ENCODE measurements at places on chromosomes 12 and 14.

- no peak for DNase-seq
These were observed 720.1 kb upstream of the TMEM132C start for GRCh38 chr12:127546721-127547505.

DNA sequence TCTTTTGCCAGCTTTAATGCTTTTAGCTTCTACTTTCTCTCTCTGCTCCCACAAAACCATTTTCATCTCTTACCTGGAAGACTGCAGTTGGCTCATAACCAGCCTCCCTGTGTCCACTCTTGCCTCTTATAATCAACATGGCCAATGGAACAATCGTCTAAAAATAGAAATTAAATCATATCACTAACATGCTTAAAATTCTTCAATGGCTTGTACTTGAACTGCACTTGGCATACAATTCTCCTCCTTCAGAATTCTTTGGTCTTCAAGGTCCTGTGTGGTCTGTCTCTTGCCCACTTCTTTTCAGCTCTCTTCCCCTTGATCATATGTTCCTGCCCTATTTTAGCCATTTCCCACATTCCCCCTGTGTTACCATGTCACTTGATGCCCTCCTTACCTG, 342.2 kb downstream of the ATP23 start:
- no peak for DNase-seq

DNA sequence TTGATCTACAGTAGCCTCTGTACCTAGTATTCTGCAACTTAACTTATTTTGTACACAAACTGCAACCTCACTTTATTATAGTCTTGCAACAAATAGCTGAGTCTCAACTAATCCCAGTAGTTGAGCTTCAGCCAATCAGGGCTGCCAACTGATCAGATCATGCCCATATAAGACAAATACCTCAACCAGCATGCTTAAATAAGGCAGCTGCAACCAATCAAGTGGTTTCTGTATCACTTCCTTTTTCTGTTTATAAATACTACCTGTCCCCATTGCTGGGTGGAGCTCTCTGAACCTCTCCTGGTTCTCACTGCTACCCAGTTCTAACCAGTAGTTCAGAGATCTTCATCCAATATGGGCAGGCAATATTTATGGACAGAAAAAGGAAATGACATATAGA, 248.5 kb upstream of the FBXO33 start:
- no peak for DNase-seq

DNA sequence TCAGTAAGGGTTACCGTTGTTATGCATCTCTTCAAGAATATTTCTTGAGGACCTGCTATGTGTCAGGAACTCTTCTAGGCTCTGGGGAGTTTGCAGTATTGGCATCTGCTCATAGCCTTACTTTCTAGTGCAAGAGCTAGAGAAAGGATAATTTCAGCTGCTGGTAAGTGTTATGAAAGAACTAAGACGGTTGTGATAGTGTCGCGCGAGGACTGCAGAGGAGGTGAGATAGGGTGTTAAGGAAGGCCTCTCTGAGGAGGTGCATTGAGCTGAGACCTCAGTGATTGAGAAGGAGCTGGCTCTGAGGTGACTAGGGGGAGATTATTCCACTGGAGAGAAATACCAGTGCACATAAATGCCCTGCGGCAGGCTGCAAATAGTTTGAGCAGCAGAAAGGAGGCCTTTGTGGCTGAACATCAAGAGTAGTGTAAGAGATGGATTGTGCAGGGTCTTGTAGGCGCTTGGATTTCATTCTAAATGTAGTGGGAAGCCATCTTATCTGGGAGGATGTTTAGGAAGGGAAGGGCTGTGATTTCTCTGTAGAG, 824 bp downstream of the DDX55 start:
- DNase-seq: no peak

- no peak for DNase-seq
These were observed 393.3 kb upstream of the PRICKLE1 start for GRCh38 chr12:42982828-42983227.

GRCh38 chr12:123150275-123150743, 581 bp downstream of the PITPNM2 start:
- DNase-seq: no peak

GRCh38 chr12:95291501-95291900, 73.9 kb downstream of the VEZT start:
- DNase-seq: no peak

- DNase-seq: no peak
These were observed 151.9 kb upstream of the NRXN3 start for GRCh38 chr14:78018283-78018682.

DNA sequence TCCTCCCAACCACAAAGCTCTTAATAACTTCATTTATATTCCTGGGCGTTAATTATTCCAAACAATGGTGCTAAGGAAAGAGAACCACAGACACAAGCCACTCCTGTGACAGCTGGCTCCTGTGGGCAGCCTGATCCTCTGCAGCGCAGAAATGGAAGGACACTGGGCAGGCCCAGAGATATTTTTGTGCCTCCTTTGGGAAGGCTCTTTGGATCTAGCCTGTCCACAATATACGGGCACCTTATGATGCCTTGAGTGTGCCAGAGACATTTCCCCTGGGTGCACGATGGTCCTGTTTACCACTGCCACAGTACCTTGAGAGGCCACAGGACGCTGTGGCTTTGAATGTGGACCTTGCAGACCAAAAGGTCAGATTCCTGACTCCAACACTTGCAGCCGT, 2.1 kb downstream of the ASB2 start:
- no peak for DNase-seq

DNA sequence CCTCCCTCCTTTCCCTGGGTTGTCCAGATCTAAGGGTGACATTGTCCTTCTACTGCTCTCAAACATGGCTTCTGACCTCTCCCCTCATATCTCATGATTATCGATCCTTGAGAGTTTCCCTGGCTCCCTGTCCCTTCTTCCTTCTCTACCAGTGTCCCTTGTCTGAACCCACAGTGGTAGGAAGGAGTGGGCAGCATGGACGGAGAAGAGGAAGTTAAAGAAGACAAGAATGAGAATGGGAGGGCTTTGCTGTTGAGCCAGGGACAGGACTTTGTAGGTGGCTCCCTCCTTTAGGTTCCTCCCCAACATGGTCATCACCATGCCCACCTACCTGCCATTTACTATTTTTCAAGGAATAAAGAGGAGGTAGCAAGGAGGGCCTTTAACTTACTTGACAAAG, 166.7 kb downstream of the TMEM117 start:
- DNase-seq: no peak

GRCh38 chr14:106013879-106014376, 487.5 kb downstream of the TMEM121 start:
- no peak for DNase-seq

DNA sequence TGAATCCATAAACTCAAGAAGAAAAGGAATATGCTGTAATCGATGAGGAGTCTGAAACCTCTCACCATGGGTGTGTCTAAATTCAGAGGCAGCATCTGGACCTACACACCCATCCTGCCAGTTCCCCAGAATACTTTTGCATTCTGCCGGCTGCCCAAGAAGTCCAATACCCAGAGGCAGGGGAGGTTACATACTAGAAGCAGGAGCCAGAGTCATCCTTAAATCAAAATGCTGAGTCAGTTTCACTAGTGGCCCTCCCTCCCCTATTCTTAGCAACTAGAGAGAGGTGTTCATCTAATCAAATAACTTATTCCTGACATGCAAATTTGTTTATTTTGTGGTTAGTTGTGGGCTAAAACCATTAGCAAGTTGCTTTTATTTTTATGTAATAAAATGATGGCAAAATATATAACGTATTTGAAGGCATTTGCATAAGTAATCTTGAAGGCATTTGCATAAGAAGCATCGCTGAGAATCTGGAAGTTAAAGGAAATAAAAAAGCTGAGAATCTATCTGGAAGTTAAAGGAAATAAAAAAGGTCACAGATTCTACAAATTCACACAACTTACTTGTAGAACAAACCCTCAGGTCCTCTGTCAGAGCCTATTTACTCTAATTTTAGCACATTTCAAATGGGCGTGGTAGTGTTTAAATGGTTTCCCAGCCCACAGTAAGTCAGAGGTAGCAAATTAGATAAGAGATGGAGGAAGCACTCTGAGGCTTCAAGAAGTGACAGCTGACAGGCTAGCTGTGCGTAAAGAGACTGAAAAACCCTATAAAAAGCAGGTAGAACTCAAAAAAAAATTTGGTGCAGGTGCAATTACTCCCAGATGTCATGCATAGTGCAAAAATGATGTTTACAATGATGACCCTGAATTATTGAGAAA, 7.8 kb downstream of the BHLHE41 start:
- no peak for DNase-seq

GRCh38 chr12:45577844-45578399, 151.6 kb upstream of the ARID2 start:
- no peak for DNase-seq

DNA sequence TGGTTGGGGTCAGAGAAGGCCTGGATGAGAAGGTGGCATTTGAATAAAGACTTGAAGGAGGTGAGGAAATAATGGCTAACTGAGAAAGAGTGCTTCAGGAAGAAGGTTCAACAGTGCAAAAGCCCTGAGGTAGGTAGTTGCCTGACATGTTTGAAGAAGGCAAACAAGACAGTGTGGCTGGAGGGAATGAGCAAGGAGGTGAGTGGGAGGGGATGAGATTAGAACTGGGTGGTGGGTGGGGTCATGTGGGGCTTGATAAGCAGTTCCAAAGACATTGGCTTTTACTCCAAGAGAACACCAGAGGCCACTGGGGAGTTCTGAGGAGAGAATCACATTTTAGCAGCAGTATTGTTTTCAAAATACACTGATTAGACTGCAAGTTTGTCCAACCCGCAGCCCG, 50.5 kb downstream of the HSPB8 start:
- DNase-seq: no peak

- no peak for DNase-seq
These were observed 92.9 kb upstream of the FOXN3 start for GRCh38 chr14:89509891-89510290.

DNA sequence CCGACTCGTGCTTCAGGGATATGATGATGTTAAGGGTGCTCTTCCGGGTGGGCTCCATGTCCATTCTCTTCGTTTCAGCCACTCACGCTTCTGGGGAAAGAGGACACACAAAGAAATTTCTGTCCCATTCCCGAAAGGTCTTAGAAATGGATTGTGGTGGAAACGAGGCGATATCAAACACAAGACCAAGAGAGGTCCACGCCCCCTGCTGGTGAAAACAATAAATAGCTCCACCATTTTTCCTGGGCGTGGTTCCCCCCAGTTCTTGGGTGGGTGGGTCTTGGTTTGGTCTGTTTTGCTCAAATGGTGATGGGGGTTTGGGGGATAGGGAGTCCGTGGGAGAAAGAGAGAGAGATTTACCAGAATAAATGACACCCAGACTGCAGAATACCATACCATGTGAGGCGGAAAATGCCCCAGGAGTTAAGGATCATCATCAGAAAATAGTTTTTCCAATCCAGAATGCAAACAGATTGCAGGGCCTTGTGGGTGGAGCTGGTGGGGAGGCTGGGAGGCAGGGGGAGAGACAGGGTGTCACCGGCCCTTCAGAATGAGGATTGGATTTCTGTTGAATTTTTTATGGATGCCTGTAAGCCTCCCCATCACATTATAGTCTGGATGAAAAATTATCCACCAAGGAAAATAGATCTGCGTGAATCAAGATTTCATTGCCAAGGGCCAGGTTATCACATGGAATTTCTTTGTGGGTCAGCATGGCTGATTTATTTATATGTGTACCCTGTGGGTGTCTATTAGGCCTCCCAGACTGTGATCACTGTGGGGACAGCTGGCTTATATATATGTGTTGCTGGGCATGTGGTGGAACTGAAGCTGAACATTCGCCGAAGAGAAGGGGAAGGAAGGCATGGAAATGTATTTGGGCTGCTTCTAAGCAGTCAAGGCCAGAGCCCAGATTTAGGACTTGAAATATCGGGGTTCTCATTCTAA, 55.8 kb downstream of the SRRM4 start:
- DNase-seq: no peak

Data from NCI-H345 (cell line).